NCI-H345 (cell line): ENCODE measurements at places on chromosomes 7 and 10.

DNA sequence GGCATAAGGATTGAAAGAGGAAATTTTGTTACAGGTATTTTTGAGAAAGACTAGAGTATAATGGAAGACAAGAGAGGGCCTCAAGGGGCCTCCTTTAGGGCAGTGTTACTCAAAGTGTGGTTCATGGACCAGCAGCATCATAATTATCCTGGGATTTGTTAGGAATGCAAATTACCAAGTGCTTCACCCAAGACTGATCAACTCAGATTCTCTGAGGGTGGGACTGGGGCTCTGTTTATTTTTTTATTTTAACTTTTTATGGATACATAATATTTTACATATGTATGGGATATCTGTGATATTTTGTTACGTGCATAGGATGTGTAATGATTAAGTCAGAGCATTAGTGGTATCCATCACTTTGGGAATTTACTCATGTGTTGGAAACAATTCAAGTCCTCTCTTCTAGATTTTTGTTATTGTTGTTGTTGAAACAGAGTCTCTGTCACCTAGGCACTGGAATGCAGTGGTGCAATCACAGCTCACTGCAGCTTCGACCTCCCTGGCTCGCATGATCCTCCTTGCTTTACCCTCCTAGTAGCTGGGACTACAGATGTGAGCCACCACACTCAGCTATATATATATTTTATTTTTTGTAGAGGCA lies 2.2 kb upstream of the KCTD7 start:
- no peak for DNase-seq

GRCh38 chr10:124550293-124551034 lies 88.8 kb downstream of the LHPP start:
- DNase-seq: no peak

- no peak for DNase-seq
Observed at GRCh38 chr7:52473756-52474155, 561.7 kb upstream of the POM121L12 start.

DNA sequence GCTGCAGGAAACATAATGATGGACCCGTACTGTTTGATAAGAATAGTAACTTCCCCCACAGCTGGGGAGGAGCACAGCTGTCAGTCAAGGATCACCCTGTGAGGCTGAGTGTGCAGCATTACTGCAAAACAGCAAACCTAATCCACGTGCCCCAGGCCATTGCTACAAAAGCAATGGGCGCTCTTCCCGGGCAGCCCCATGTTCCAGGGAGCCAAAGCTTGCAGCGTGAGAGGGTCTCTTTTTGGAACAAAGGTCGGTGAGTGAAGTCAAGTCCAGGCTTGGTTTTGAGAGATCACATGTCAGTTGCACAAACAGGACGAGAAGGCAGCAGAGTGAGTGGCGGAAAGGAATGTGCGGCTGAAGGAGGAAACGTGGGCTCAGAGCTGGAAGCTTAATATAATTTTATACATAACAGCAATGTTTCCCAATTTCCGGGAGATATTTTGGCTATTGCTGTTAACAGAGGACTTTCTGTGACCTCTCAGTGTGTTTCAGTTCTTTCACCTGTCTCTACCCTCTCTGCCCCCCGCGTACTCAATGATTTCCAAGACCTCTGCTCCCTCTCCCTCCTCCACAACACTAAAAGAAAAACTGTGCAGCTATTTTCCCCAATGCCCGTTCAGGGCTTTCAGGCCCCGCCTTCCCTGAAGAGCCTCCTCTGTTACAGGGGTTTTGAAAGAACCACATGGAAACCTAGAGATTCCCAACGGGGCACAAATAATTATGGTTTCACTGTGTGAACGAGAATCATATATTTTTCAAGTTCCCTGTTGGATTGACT lies 128.9 kb downstream of the MTPAP start:
- peak; percentile 9 for DNase-seq

DNA sequence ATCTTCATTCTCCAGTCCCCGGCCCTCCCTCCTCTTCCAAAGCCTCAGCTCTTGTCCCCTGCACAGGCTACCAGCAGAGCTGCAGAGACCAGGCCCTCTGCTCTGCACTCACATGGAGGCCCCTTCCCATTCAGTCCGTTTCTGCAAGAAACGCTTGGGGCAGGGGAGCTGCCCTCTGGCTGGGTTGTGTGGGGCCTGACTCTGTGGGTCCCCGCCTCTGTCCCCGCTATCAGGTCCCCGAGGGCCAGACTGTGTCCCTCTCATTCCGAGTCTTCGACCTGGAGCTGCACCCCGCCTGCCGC lies 1.5 kb downstream of the PCOLCE start:
- DNase-seq: no peak

DNA sequence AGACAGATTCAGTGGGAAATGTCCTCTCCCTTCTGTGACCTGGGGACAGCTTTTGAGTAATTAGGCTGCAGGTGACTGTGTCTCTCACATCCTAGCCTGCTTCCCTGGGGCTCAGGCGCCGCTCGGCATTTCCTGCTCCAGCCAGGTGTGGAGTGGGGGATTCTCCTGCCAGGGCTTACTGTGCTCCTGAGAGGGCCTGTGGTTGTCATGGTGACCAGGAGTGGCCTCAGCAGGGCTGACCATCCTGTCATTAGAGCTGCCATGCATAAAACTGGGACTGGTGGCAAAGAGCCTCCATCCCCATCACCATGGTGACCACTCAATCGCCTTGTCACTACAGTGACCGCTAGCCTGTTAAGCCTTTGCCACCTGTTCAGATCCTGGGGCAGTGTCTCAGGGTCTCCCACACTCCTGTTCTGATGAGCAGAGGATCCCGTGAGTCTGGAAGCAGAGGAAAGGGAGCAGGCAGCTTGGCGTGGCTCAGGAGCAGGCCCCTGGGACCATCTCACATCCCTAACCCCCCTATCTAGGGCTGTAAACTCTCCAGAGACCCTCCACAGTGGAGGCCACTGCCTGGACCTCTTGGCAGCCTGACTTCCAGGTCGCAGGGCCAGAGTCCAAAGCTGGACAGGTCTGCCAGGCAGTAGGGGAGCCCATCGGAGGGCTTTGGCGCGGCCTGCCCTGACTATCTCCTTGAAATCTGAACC lies at the start of gene GCK:
GCK (minus strand) TSS at position 154 of the 707 bp plus-strand sequence. CDS start 486 bp downstream, outside the sequence.
- peak; percentile 21 for DNase-seq

DNA sequence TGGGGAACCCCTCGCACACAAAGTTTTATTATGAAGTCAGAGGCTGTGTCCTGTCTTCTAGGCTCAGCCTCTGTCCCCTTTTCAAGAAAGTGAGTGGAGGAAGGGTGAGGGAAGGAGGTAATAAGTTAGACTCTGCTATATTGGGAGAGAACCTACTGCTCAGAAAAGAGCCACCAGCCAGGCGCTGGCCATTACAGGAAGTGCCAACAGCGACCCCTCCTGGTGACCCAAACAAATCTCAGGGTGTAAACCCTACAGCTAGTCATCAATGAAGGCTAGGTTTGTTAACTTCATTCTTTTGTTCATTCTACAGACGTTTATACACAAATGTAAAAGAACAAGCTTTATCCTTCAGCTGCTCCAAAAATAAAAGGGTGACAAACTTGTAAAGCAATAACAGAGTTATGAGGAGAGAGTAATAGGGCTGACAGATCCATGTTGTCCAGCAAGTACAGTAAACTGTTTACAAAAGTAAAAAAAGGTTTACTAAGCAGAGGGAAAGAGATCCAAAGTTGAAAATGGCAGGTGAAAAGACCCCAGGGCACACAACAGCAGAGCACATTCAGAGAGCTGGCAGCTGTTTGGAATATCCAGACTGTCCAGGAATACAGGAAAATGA lies 82.7 kb downstream of the FAM204A start:
- no peak for DNase-seq

- peak; percentile 60 for DNase-seq
Observed at GRCh38 chr7:39838326-39838725, 111.7 kb upstream of the CDK13 start.

DNA sequence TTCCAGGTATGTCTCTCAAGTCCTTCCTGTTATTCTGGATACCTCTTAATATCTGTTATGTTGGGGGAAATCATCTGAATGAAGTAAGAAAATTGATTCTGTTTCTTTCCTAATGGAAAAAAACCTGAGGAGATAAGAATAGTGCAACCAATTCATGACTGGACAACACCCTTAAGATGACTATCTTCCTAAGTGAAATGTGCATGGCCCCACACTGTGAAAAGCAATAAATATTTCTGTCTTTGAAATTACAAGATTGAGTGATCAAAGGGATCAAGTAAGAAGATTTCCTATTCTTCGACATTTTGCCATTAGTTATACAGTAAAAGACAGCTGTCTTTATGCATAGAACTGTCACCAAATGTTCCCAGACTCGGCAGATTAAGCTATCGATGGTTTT lies 73.9 kb downstream of the CHCHD3 start:
- DNase-seq: no peak

DNA sequence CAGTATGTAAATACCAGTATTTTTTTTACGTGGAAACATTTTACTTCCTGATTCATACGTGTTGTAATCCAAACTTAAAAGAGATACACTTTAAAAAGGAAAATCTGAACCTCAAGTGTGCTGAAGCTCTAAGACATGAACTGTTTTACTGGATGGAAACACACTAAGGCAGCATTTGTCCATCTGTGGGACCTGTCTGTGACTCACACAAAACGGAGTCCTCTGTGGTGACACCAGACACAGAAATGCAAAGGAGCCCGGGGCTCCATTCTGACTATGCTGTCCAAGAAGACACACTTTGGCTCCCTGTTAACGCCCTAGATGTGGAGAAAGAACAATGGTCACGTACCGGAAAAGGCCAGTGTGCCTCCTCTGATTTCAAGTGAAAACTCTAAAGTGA lies 23.9 kb downstream of the RNF133 start:
- DNase-seq: no peak

GRCh38 chr10:58820861-58821751 lies 308.4 kb downstream of the BICC1 start:
- DNase-seq: no peak

GRCh38 chr7:6154542-6155404 lies 117.7 kb downstream of the CYTH3 start:
- DNase-seq: no peak

DNA sequence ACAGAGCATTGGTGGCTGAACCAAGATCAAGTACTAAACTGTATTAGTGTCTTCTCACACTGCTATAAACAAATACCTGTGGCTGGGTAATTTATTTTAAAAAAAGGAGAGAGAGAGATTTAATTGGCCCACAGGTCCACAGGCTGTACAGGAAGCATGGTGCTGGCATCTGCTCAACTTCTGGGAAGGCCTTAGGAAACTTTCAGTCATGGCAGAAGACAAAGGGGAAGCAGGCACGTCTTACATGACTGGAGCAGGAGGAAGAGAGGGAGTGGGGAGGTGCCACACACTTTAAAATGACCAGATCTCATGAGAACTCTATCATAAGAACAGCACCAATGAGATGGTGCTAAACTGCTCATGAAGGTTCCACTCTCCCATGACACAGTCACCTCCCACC lies 95.2 kb upstream of the JCAD start:
- no peak for DNase-seq

- no peak for DNase-seq
Observed at GRCh38 chr7:50812841-50813475, 30.3 kb upstream of the GRB10 start.

- DNase-seq: no peak
Observed at GRCh38 chr10:112000466-112000865, 183.1 kb downstream of the GPAM start.

- DNase-seq: peak; percentile 5
Observed at GRCh38 chr7:95608359-95609173, 12.2 kb upstream of the PDK4 start.

GRCh38 chr7:7819442-7820247 lies 101.2 kb upstream of the RPA3 start:
- DNase-seq: no peak

- no peak for DNase-seq
Observed at GRCh38 chr7:28554802-28555471, 142.6 kb downstream of the CREB5 start.
